Activated CD4-positive, alpha-beta T cell treated with anti-CD3 and anti-CD28 coated beads, Interleukin-2, amount 10 ng/mL, durations not matched to agents 7 days and 5 days (primary cell): ENCODE measurements at places on chromosomes 12 and 14. TPM values are rescaled to one million over a fixed set of nuclear protein-coding genes. Genes with fewer than 3 reads are reported as not detected.

GRCh38 chr12:100279607-100280244, 12.7 kb downstream of the SCYL2 start:
- peaks cover 8% of the 10 kb centered on the region for H3K4me1 ChIP-seq
- no peak overlapping the region for H3K27ac ChIP-seq
- H3K27me3 ChIP-seq, result no peaks in the 10 kb centered on the region
- H3K36me3 ChIP-seq, result peaks cover 18% of the 10 kb centered on the region
- H3K4me3 ChIP-seq, result no peak overlapping the region

DNA sequence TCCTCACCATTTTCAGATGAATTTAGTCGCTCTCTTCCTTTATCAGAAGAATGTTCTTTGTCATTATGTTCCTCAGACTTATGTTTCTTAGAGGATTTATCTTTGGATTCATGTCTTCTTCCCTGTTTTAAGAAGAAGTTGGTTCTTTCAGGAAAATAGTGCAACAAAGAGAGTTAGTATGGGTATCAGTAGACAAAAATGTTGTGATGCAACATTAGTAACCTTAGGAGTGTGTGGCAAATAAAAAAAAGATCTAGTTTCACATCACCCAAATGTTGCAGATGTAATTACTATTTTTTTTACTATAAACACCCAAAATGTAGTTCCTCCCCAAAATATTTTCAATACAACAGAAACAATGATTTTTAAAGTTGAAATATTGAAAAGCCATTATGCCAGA, 7.8 kb downstream of the RSRC2 start:
- DNase-seq, result no peak
- H3K36me3 ChIP-seq, result peaks cover 81% of the 10 kb centered on the region
- H3K4me3 ChIP-seq, result no peak overlapping the region
- peak overlapping the region; percentile 20 for H3K27ac ChIP-seq
- H3K4me1 ChIP-seq, result peaks cover 66% of the 10 kb centered on the region
- no peaks in the 10 kb centered on the region for H3K27me3 ChIP-seq

GRCh38 chr14:39875028-39875427, 442.8 kb upstream of the FBXO33 start:
- no peaks in the 10 kb centered on the region for H3K4me1 ChIP-seq
- H3K36me3 ChIP-seq, result no peaks in the 10 kb centered on the region
- no peak overlapping the region for H3K27ac ChIP-seq
- no peak for DNase-seq
- no peaks in the 10 kb centered on the region for H3K27me3 ChIP-seq
- no peak overlapping the region for H3K4me3 ChIP-seq

GRCh38 chr12:46786774-46787173, 39.0 kb downstream of the SLC38A4 start:
- no peaks in the 10 kb centered on the region for H3K4me1 ChIP-seq
- H3K27me3 ChIP-seq, result peaks cover 4% of the 10 kb centered on the region
- H3K27ac ChIP-seq, result no peak overlapping the region
- no peak for DNase-seq
- no peak overlapping the region for H3K4me3 ChIP-seq

DNA sequence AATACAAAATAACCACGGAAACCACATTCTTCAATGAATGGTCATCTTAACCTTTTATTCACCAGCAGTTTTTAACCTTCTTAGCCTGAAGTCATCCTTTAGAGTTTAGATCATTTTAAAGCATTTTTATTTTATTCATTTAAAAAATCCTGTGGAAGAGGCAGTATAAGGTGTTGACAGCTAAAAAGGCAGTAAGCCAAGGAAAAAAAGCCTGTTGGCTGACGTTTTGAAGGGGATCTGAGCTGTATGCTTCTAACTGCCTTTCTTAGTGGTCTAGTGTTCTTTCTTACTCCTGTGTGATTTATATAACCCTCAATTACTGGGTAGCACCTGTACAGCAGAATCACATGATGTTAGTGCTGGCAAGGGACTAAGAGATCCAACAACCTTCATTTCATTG, 438.3 kb upstream of the SEL1L start:
- H3K27me3 ChIP-seq, result no peaks in the 10 kb centered on the region
- DNase-seq, result no peak
- H3K4me1 ChIP-seq, result no peaks in the 10 kb centered on the region
- no peak overlapping the region for H3K4me3 ChIP-seq
- H3K36me3 ChIP-seq, result no peaks in the 10 kb centered on the region

DNA sequence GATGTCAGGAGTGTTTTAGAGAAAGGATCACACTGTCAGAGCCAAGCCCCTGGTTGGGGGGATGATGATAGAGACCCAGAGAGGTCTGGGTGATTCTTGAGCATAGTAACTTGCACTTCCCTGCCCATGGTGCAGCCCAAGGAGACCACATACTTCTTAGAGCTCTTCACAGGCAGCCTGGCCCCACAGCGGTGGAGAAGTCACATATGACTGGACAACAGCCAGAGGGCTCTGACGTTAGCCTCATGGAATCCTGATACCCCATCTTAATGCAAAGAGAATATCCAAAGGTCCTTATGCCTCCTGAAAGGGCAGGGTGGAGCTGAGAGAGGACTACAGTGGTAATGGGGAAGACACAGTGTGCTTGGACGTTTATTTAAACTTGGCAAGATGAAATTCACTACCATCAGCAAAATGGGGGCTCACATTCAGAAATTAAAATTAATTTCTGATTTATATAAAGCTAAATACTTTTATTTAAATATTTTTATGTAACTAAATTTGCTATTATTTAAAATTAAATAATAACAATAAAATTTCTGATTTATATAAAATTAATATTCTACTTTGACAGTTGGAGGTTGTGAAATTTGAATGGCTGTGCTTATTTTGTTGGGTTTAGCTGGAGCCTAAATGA, 131.3 kb downstream of the KTN1 start:
- H3K27me3 ChIP-seq, result no peaks in the 10 kb centered on the region
- H3K4me1 ChIP-seq, result no peaks in the 10 kb centered on the region
- no peaks in the 10 kb centered on the region for H3K36me3 ChIP-seq
- H3K27ac ChIP-seq, result no peak overlapping the region
- no peak overlapping the region for H3K4me3 ChIP-seq

GRCh38 chr12:90854136-90854689, 100.8 kb downstream of the CCER1 start:
- H3K36me3 ChIP-seq, result no peaks in the 10 kb centered on the region
- H3K27ac ChIP-seq, result no peak overlapping the region
- no peak overlapping the region for H3K4me3 ChIP-seq
- H3K27me3 ChIP-seq, result peaks cover 2% of the 10 kb centered on the region

- no peak for DNase-seq
- no peaks in the 10 kb centered on the region for H3K36me3 ChIP-seq
- no peak overlapping the region for H3K4me3 ChIP-seq
- H3K27ac ChIP-seq, result no peak overlapping the region
- H3K4me1 ChIP-seq, result peaks cover 2% of the 10 kb centered on the region
- peaks cover 13% of the 10 kb centered on the region for H3K27me3 ChIP-seq
These were observed 36.1 kb downstream of the TMCC3 start for GRCh38 chr12:94614288-94614721.

- H3K36me3 ChIP-seq, result no peaks in the 10 kb centered on the region
- DNase-seq, result peak; percentile 12
- no peak overlapping the region for H3K4me3 ChIP-seq
- no peaks in the 10 kb centered on the region for H3K4me1 ChIP-seq
These were observed 60.6 kb downstream of the PTPRB start for GRCh38 chr12:70576341-70577282.

DNA sequence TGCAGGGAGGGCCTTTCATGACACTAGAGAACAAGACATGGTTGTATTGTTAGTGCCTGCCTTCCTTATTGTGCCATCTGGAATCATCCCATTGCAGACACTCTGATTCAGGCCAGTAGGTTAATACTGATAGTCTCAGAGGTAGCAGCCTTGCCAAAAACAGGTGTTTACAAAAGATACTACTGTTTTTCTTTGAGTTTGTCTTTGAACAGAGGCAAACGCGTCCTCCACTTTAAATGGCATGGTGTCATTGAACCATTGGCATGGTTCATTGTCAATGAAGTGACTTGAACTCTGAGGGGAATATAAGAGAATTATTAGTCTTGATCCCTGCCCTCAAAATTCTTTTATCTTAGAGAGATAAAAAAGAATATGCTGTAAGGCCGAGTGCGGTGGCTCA, 4.2 kb downstream of the FNTB start:
- no peak overlapping the region for H3K4me3 ChIP-seq
- DNase-seq, result no peak
- peaks cover 64% of the 10 kb centered on the region for H3K4me1 ChIP-seq
- peaks cover under 1% of the 10 kb centered on the region for H3K27me3 ChIP-seq
- peaks cover 25% of the 10 kb centered on the region for H3K36me3 ChIP-seq
- peak overlapping the region; percentile 85 for H3K27ac ChIP-seq

DNA sequence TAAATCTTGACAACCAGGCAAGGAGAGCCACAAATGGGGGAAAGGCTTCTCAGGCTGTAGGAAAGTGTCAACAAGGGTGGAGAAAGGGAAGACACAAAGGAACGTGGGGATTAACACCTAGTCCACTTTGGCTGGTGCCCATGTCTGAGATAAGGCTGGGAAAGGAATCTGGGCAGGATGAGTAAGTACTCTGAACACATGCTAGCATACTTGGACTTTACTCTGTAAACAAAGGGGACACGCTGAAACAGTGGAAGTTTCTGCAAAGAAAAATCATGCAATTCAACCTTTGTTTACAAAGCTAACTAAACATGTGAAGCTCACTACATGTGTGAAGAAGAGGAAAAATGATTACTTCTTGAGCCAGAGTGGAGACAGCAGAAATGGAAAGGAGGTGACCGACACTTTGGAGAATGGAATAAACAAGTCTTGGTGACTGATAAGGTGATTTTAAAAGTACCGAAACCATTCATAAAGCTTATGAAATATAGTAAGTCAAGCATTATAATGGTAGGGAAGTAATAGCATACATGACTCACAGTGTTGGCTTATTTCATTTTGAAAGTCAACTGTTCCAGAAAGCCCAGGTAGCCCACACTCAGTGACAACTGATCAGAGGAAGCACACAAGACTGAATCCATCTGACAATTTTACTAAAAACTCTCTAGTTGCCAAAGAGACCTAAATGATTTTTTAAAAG, 13.2 kb downstream of the CPNE8 start:
- H3K4me1 ChIP-seq, result no peaks in the 10 kb centered on the region
- no peak for DNase-seq
- no peak overlapping the region for H3K4me3 ChIP-seq

DNA sequence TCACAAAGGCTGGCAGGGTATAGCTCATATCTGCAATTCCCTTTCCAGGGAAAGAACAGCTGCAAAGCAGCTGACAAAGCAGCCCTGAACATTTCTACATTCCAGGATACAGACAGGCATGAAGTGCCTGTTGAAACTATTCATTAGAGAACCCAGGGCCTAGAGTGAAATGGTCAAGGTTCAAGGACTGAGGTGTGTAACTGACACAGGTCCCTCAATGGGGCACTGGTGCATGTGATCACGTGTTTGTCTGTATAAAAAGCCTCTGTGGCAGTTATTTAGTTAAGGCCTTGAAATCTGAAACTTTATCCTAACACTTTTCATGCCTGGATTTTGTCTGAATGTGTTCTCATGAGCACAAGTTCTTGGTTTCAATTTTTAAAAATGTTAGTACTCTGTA, 47.1 kb downstream of the GIT2 start:
- H3K4me1 ChIP-seq, result peaks cover 42% of the 10 kb centered on the region
- H3K27me3 ChIP-seq, result no peaks in the 10 kb centered on the region
- H3K4me3 ChIP-seq, result no peak overlapping the region
- H3K27ac ChIP-seq, result no peak overlapping the region
- peaks cover 70% of the 10 kb centered on the region for H3K36me3 ChIP-seq
- no peak for DNase-seq

GRCh38 chr12:96502477-96502876, 13.1 kb downstream of the CFAP54 start:
- H3K4me3 ChIP-seq, result no peak overlapping the region
- no peak for DNase-seq
- peaks cover 17% of the 10 kb centered on the region for H3K36me3 ChIP-seq
- H3K27ac ChIP-seq, result peak overlapping the region; percentile 71
- H3K4me1 ChIP-seq, result peaks cover 47% of the 10 kb centered on the region

DNA sequence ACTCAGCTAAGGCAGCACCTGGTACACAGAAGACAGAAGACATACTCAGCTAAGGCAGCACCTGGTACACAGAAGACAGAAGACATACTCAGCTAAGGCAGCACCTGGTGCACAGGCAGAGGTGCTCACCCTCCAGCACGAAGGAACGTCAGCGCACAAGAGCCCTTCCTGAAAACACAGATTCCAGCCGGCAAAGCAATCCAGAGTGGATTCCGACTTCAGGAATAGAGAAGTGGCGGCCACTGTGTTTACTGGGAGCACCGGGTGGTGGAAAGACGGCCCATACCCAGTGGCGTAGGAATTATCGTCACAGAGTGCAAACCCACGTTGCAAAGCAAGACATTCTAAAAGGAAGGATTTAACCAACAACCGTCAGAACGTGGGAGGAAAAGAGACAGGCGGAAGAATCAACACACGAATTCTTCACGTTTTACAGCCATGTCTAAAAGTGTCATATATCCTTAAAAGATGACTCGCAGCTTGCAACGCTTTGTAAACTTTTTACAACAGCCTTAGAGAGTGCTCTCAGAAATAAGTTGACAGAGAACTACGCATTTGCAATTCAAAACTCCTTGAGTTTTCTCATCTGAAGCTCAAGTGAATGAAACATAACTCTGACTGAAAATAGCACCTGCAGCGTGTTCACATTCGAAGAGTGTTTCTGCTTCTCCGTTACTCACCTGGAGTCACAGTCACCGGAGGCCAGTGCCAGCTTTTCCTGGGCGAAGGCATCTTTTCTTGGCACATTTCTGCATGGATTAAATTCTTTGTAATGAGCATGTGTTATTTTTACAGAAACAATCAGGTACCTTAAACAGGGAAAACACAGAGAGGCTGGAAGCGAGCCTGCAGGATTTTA, 55.8 kb upstream of the GALNT9 start:
- H3K27me3 ChIP-seq, result peaks cover 3% of the 10 kb centered on the region
- H3K36me3 ChIP-seq, result no peaks in the 10 kb centered on the region
- H3K4me3 ChIP-seq, result no peak overlapping the region
- DNase-seq, result no peak
- H3K4me1 ChIP-seq, result no peaks in the 10 kb centered on the region
- H3K27ac ChIP-seq, result no peak overlapping the region

DNA sequence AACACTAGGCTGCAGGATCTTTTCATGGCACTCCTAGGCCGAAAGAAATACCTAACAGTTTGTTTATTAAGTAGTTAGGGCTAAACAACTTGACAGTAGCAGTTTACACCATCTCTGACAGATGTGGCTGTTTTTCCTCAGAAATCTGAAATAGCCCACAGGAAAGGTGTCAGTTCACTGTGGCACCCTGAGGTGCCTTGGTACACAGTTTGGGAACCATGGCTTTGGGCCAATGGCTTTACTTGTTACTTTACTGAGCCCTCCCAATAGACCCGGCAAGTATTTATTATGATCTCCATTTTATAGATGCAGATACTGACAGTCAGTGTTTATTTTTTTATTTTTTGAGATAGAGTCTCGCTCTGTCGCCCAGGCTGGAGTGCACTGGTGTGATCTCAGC, 69.3 kb downstream of the RBM19 start:
- no peaks in the 10 kb centered on the region for H3K36me3 ChIP-seq
- no peaks in the 10 kb centered on the region for H3K4me1 ChIP-seq
- no peak overlapping the region for H3K4me3 ChIP-seq

FOXG1 gene
- not detected for total RNA-seq

ING4 gene
- 40.2 TPM for total RNA-seq

OAS2 gene
- 420 TPM for total RNA-seq

FGF23 gene
- not detected for total RNA-seq

KLRC4 gene
- not detected for total RNA-seq

GLT8D2 gene
- not detected for total RNA-seq
